M059J (cell line): ENCODE measurements at places on chromosomes 12 and 14. TPM values are rescaled to one million over a fixed set of nuclear protein-coding genes. Genes with fewer than 3 reads are reported as not detected.

- DNase-seq, result no peak
These were observed 14.4 kb downstream of the CHFR start for GRCh38 chr12:132872975-132873421.

DNA sequence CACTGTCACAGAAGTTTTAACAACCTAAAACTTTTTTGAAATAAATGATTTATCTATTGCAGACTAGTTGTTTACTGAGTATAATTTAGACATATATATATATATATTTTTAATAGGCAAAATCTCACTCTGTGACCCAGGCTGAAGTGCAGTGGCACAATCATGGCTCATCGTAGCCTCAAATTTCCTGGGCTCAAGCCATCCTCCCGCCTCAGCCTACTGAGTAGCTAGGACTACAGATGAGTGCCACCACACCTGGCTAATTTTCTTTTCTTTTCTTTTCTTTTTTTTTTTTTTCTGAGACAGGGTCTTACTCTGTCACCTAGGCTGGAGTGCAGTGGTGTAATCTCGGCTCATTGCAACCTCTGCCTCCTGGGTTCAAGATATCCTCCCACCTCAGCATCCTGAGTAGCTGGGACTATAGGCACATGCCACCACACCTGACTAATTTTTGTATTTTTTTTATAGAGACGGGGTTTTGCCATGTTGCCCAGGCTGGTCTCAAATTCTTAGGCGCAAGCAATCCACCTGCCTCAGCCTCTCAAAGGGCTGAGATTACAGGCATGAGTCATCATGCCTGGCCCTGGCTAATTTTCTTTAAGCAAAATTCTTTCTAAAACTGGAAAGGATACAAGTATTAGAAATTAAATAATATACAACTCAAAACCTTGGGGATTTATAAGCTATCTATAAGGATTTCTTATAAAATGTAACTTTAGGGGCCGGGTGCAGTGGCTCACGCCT is 23.1 kb downstream of the EEA1 start:
- peak; percentile 51 for DNase-seq

The KLRB1 gene
- total RNA-seq, result not detected in 2 replicates

GRCh38 chr12:30626847-30627246 is 68.8 kb downstream of the IPO8 start:
- DNase-seq, result no peak

The CCDC198 gene
- total RNA-seq, result not detected in 2 replicates

DNA sequence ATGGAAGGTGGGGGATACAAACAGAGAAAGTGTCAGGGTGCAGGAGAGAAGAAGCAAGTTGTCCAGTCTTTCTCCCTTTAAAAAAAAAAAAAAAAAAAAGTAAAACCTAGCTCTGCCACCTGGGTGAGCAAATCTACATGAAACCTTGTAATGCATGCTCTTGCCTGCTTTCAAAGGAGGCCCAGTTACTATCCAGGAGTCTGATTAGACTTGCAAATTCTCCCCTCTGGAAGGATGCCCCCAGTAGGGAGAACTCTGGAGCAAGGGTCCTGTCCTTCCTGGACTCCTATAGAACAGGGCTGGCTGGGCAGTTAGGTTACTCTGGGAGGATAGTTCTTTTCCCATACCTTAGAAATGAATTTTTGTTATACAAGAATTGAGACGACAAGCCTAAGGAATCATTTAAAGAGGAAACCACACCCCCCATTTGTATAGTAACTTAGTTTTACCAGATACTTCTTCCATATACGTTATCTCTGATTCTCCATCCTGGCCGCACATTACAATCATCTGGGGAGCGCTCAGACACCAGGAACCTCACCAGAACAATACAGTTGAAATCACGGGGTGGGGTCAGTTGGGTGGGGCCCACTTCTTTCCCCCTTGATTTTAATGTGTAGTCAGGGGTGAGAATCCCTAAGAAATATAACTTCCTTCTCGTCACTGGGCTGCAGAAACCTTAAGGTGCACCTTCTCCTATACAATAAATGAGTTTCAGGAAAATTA is 30.5 kb downstream of the RAB35 start:
- DNase-seq, result no peak

- no peak for DNase-seq
These were observed 10.0 kb downstream of the STAC3 start for GRCh38 chr12:57240926-57241401.

DNA sequence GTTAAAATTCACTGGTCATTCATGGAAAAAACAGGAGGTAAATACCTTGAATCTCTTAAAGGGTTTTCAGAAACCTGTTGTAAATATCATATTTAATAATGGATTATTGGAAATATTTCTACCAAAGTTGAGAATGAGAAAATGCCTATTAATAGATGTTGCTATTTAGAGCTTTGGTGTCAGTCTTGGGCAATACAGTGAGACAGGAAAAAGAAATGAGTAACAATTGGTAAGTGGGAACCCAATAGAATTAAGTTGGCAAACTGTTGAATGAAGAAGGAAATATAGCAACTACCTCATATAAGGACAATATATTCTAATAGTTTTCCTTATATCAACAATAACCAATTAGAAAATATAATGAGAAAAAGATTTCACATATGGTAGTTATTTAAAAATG is 78.0 kb downstream of the ATF7IP start:
- no peak for DNase-seq

- peak; percentile 54 for DNase-seq
These were observed 3.0 kb downstream of the KIF5A start for GRCh38 chr12:57552835-57553313.

- DNase-seq, result no peak
These were observed 348.3 kb downstream of the GALC start for GRCh38 chr14:87644689-87645088.

- DNase-seq, result peak; percentile 58
These were observed 23.1 kb downstream of the ATP2A2 start for GRCh38 chr12:110304061-110304551.

The GCH1 gene
- 2.9 and 5.4 TPM in 2 replicates for total RNA-seq

GRCh38 chr14:61930101-61930857 is 168.1 kb downstream of the SNAPC1 start:
- no peak for DNase-seq

DNA sequence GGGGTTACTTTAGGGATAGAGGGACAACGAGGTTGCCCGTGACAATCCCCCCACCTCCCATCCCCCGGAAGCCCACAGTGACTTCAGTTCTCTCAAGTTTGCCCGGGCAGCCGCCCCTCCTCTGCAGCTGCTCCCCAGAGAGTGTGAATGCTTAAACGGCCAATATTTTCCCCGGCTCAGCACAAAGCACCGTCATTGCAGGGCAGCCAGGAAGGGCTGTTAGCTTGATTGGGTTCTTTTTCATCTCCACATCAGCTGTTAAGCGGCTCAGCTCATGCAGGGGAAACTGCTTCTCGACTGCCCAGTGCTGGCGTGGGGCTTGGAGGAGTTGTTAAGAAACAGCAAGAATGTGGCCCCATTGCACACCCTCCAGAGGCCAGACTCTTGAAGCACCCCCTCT is 120.5 kb upstream of the NCOR2 start:
- no peak for DNase-seq

The CLEC2A gene
- not detected in 2 replicates for total RNA-seq

- DNase-seq, result no peak
These were observed 250.8 kb downstream of the EGLN3 start for GRCh38 chr14:33700052-33700451.

GRCh38 chr14:32567543-32568384 is 238.7 kb downstream of the AKAP6 start:
- DNase-seq, result peak; percentile 80

- no peak for DNase-seq
These were observed 47.3 kb upstream of the FZD10 start for GRCh38 chr12:130114952-130115351.

DNA sequence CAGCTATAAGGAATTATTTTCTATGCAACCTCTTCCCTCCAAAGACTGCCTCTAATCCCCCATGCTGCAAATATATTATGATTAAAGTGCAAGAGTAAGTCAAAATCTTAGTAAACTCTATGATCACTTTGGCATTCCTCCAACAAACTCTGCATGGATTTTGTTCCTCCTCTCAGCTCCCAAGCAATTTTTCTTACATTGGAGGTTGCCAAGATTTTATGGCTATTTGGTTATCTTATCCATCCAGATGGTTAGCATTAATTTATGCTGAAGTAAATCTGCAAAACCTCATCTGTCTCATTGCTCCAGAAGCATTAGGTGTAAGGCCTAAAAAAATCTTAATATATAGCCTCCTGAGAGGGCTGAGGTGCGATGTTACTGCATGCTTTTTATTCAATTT is 228.1 kb downstream of the CHST11 start:
- peak; percentile 32 for DNase-seq

DNA sequence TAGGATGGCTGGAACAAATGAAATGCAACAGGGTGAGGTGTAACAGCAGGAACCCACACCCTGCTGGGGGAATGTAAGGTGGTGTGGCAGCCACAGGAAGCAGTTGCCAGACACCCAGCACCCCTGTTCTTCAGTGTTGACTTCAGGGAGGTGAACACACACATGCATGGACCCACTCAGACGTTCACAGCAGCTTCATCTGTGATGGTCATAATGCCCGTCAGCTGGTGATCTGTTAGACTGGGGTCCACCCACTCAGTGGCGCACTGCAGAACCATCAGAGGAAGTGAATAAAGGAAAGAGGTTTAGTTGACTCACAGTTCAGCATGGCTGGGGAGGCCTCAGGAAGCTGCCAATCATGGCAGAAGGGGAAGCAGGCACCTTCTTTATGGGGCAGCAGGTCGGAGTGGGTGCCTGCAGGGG is 22.7 kb upstream of the TEX22 start:
- DNase-seq, result no peak

GRCh38 chr12:49622501-49623141 is 740 bp upstream of the PRPF40B start:
- DNase-seq, result peak; percentile 46

DNA sequence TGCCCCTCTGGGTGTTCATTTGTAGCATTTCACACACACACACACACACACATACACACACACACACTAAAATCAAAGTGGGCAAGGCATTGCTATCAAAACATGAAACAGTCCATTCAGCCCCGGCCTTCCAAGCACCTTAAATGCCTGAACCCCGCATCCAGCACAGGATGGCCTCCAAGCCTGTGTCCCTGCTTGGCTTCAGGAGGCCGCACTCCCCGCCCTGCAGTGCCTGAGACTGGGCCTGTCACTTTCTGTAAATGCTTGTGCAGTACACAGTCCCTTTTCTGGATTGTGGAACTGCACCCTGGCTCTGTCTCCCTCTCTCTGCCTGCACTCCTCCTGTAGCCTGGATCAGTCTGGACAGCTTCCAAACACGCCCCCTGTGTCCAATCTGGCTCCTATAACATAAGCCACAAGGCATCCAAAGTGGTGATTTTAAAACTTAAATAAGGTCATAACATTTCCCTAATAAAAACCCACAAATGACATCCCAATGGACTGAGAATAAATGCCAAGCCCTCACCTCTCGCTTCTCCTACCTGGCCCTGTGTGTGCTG is 972.2 kb upstream of the TMEM132C start:
- no peak for DNase-seq

- peak; percentile 49 for DNase-seq
These were observed 40.0 kb downstream of the OSBPL8 start for GRCh38 chr12:76519538-76519937.

The TSHR gene
- total RNA-seq, result not detected in 2 replicates

DNA sequence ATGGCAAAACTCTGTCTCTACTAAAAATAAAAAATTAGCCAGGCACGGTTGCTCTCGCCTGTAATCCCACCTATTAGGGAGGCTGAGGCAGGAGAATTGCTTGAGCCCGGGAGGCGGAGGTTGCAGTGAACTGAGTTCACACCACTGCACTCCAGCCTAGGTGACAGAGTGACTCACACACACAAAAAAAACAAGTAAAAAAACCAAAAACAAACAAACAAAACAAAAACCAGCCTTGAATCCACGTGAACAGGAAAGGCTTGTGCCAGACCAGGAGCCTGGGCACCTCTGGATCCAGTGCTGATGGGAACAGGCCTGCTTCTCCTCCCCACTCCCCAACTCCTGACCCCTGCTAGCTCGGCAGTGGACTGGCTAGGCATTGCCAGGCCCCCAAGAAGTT is 3.5 kb downstream of the FOXN4 start:
- DNase-seq, result no peak

The GALNT9 gene
- total RNA-seq, result not detected in 2 replicates

The TRIM9 gene
- 1.3 and 2.0 TPM in 2 replicates for total RNA-seq

DNA sequence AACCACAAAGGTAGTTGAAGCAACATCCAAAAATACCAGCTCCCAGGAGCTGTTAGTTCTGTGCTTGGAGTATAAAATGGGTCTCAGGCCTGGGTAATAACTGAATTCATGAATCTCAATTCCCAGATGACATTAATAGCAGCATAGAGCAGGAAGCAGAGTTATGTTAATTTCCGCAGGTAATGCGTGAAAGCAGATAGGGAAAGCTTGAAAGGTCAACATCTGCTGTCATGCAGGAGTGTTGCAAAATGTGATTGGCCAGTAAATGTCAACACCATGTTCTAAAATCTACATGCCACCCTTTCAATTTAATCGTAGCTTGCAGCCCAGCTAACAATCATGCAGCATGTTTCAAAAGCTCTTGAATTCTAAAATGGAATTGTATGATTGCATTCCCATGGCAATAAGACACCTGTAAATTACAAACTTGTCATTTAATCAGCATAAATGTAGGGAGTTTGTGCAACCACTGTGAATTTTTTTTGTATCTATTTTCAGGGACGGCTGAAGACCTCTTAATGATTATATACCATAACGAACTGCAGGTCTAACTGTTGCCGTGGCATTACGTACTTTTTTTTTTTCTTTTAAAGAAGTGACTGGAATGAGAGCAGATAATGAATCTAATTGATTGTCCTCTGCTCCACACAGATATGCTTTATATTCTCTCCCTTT is 635.8 kb upstream of the FOXG1 start:
- DNase-seq, result no peak

- peak; percentile 92 for DNase-seq
These were observed 426.9 kb upstream of the MIS18BP1 start for GRCh38 chr14:45679853-45680252.

- no peak for DNase-seq
These were observed 106.4 kb downstream of the LMO3 start for GRCh38 chr12:16499611-16500010.

DNA sequence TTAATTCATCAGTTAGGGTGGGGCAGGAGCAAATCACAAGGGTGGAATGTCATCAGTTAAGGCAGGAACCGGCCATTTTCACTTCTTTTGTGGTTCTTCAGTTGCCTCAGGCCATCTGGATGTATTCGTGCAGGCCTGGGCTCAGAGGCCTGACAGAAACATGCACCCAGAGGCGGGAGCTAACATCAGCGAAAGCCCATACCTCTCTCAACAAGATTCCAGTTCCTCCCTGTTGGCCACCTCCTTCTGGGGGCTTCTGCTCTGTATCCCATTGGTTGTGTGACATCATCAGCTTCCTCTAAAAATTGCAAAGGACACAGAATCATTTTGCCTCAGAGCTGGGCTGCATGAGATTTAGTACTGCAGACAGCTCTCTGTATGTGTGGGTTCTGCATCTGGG is 134.3 kb downstream of the ZNF664 start:
- DNase-seq, result no peak

The KRT1 gene
- total RNA-seq, result not detected in 2 replicates

The JPH4 gene
- total RNA-seq, result 0.10 TPM in 1 of 2 replicates, not detected in the other
